ENCODE measurements at places on chromosomes 1 and 21.

DNA sequence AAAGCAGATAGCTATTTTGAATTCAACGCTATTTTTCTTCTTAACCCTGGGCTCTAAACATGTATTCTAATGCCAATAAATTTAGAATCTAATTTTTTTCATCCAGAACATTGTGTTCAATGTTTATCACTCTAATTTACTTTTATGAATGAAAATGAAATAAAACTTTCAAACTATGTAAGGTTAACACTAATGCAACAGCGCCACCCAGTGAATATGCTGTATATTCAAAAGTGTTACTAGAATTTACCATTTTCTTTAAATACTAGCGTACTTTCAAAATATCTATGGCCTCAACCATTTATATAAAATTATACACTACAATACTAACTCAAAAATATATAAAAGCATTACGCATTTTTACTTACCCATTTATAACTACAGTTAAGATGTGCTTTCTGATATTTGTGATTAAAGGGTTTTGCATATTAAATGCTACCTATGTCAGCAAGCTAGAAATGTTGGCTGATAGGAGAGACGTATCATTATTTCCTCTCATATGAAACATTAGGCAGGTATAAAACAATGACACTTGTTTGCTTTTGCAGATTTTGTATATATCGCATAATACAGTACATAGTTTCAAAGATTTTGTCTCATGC lies 5.9 kb upstream of the NUF2 start:
- peak; percentile 31 for DNase-seq

DNA sequence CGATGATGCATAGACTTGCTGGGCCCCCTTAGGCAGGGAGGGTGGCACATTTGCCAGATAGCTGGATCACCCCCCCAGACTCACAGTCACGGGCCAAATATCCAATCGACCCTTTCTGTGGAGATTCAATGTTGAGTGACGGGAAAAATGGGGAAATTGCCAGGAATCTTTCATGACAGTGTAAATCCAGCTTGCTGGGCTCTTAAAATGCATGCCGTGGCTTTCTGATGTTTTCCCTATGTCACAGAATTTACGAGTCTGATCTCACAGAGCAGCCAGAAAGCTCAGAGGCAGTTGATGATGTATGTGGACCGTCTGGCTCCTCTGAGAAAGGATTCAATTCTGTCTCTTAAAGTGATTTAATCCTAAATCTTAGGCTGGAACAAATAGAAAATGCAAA lies 150.1 kb upstream of the ZNF644 start:
- no peak for DNase-seq

DNA sequence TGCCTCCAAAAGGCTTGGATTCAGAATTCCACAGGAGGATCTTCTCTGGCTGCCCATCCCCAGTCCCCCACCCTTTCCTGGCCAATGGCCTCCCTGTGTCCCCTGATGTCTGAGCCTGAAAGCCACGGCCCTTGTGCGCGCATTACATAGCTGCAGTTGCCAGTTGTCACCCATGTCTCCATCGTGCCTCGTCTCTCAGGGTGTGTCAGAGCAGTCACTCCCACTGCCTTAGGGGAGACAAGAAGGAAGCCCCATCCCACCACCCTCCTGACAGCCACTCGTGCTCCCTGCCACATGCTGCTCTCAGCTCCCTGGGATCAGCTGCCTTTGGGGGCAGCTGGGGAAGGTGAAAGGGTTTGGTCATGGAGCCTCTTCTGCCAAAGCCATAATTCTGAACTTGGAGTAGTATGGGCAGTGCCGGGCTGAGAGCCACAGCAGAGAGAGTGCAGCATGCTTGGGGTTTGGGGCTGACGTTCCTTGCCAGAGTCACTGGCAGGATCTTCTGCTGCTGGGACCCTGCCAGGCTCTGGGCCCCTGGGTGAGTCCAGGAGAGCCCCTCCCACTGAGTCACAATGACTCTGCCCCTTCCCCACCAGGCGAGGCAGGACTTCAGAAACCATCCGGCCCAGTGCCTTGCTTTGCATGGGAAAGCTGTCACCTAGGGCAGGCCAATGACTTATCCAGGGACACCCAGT lies 285.9 kb upstream of the VAMP3 start:
- no peak for DNase-seq

DNA sequence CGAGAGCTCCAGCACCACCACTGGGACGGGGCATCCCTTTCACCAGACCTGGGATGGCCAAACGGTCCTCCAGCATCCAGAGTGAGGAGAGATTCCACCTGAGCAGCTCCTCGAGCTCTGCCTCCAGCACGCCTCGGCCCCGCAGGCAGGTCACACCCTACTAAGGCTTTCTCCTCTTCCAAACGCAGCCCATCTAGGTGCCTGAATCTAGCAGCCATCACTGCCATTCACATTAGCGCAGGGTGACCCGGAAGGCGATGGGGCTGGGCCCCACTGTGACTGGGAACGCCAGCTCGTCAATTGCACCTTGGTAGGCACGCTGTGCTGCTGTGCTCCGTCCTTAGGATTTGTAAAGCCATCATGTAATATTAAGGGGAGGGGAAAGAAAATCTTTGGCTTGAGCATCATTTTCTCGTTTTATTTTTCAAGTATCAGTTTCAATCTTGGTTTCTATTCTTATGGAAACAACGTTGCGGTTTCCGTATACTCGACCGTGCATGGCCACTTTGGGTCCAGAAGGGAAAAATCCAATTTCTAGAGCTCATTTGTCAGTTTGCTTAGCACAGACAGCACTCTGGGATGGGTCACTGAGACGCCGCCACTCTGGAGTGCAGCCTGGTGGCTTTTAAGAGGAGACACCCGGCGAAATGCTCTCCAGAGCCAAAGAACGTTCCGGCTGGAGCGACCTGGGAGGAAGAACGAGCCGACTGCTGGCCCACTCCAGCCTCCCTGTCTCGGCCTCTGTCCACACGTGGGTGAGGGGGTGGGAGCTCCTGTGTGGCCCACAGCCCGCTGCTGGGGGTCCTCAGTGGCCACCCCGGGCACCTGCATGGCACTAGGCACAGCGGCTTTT lies 173.6 kb downstream of the PRDM16 start:
- no peak for DNase-seq

- no peak for DNase-seq
These were observed 261.7 kb downstream of the TM2D1 start for GRCh38 chr1:61463220-61463619.

DNA sequence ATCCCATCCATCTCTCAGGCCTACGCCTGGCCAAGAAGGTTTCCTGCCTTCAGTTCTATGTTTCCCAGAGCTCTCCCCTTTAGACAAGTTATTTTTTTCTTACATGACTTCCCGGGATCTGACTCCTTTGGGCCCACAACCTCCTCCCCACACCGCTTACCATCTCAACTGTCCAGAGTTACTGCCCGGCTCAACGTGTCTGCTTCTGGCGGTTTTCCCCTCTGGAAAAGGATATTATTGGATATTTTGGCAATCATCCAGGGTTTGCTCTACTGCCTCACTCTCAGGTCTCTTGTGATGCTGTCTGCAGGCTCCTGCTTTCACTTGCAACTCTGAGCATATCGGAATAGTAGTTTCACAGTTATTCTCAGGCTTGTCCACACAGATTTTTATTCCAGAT lies 318.2 kb upstream of the CAMK1G start:
- DNase-seq: no peak

GRCh38 chr1:233859446-233859845 lies 45.0 kb upstream of the SLC35F3 start:
- DNase-seq: no peak

DNA sequence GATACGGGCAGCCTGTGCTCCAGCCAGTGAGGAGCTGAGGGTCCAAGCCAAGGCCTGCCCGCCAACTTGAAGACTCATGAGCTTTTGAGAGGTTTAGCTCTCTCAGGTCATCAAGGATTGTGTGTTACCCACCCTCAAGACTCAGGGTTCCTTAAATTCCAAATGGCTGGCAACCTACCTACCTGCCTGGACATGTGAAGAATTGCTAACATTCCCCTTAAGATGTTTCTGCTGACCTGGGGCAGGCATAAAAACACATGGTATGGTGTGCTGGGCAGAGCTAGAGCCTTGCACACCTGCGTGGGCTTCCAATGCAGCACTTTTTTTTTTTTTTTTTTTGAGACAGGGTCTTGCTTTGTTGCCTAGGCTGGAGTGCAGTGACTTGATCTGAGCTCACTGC lies 17.2 kb downstream of the PARP1 start:
- DNase-seq: no peak

GRCh38 chr1:215128504-215128903 lies 46.0 kb downstream of the KCNK2 start:
- no peak for DNase-seq

GRCh38 chr1:35594005-35594760 lies 21.1 kb downstream of the TFAP2E start:
- no peak for DNase-seq

DNA sequence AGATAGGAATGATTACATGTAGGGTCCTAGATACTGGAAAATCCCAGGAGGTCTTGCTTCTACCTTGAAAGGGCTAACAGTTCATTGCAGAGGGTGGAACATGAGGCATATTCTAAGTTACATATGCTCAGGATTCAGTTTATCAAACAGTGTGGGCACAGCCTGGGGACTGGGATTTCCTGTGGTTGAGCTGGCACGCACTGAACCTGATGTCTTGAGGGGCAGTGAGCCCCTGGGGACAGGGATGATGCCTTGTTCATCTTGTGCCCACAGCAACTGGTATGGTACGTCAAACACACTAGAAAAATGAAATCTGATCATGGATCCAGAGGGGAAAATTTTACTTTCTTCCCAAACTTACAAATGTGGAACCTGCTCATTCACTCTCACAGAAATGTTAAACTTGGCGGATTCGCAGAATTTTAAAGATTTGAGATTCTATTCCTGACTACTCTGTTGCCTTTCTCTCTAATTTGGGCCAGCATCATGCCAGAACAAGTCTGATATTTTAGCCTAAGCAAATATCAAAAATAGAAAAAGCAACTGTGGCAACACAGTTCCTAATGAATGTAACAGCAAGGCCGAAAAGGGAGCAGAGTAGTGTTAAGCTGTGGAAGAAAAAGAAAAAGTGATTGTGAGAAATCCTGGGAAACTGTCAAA lies 68.2 kb upstream of the COL24A1 start:
- DNase-seq: no peak

DNA sequence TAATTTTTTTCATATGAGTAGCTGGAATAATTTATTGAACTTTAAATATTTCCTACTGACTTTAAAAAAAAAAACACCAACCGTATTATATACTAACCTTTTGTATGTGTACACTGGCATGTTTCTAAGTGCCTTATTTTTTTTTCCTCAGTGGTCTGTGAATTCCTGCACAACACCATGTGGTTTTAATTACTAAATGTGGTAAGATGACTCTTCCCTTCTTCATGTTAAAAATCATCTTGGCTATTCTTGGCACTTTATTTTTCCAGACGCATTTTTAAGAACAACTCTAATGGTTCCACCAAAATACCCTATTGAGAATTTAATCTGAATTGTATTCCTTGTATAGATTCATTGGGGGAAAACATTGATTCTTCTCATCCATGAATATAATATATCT lies 28.4 kb downstream of the PPP2R5A start:
- DNase-seq: no peak

GRCh38 chr1:202244841-202245261 lies 51.3 kb downstream of the LGR6 start:
- no peak for DNase-seq

DNA sequence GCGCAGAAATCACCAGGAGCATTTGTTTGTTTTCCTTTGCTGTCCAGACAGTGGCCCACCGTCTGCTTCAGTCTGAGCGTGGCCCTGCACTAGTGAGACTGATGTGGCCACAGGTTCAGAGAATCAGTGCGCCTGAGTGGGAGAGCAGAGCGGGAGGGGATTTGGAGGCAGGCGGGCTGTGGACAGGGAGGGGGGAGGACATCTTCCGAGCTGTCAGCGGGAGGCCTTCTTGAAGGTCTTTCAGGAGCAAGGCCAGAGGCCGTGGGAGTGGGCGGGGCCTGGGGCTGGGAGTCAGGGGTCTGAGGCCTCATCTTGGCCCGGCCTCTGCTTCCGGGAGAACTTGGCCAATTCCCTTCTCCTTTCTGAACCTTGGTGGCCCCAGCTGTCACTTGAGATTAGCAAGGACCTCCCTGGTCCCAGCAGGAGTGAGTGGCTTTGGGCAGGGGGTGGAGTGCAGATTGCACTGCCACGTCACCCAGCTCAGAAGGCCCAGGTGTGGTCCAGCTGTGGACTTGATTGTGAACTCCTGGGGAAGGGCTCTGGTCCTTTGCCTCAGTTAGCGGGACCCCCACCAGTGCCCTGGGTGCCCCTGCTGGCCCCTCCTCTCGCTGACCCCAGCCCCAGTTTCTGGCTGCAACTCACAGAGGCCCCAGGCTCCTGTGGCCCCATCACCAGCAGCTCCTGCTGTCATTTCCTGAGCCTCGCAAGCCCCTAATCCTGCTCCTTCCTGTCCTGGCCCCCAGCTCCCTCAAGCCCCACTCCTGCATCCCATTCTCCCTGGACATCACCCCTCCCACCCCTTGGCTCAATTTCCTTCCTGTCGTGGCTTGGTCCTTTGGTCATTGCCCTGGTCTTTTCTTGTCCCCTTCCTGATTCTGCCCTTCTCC lies 8.4 kb downstream of the TNFRSF1B start:
- DNase-seq: no peak

DNA sequence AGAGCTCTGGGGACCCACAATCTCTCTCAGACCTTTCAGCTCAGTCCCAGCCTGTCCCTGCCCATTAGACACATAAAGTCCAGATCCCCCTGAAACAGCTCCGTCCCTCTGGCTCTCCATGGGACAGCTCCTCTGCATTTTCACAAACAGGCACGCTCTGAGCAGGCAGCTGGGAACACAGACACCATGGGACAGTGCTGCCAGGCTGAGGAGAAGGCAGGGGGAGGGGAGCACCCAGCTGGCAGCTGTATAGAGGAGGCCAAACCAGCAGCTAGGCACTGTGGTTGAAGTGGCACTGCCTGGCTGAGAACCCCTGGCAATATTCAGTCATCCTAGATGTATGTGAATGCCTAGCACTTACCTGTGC lies 2.0 kb downstream of the TMEM63A start:
- DNase-seq: peak; percentile 55

GRCh38 chr1:211859405-211859804 lies 28.8 kb upstream of the LPGAT1 start:
- DNase-seq: no peak

- DNase-seq: no peak
These were observed 32.3 kb downstream of the TENT5C start for GRCh38 chr1:117638141-117638540.

DNA sequence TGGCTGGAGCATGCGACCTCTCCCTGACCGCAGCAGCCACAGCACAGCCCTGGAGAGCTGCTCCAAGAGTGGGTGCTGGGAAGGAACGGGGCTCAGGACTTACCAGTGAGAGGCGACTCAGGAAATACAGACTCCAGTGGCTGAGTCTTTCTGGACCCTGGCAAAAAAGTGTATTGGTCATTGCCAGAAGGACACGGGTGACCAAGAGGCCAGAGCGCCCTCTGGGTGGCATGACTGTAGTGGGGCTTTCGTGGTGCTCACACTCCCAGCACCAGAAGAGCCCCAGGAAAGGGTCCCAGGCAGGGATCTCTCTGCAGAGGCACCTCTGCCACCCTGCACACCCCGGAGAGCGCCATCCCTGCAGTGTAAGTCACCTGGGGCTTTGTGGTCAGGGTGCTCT lies 8.9 kb upstream of the PRDM16 start:
- DNase-seq: no peak

GRCh38 chr1:171801487-171801891 lies 20.0 kb downstream of the METTL13 start:
- peak; percentile 34 for DNase-seq

Measured in NCI-H774 (cell line).